ENCODE measurements at places on chromosomes 6 and 20.

- no peak for DNase-seq
These were observed 43.7 kb upstream of the DST start for GRCh38 chr6:56686429-56686828.

- DNase-seq: no peak
These were observed 329.1 kb upstream of the SOX4 start for GRCh38 chr6:21264288-21265033.

DNA sequence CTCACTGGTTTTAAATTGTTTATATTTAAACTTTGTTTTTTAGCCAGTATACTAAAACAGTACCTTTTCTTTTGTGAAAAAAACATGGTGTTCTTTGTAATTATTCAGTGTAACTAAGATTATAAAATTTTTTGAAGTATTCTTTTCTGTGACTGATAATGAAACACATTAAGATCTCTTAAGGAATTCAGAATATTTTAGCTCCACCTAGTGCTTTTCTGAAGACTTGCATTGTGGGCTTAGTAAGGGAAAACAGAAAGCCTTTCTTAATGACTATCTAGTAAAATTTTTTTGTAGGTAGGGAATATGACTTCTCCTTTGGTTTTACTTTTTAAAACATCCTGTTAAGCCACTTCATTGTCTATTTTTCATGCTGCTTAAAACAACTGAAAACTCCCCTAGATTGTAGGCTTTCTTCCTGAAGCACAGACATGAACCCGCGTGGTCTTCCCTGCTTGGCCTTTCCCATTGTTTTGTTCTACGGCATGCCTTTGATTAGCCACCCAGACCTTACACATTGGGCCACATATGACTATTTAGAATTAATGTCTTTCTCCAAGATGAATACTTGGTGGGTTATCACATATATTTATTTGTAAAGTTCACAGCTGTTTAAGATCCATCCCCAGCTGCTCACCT lies 72.1 kb downstream of the AFDN start:
- DNase-seq: peak; percentile 8

- DNase-seq: no peak
These were observed 216.3 kb upstream of the FERMT1 start for GRCh38 chr20:6339176-6339575.

DNA sequence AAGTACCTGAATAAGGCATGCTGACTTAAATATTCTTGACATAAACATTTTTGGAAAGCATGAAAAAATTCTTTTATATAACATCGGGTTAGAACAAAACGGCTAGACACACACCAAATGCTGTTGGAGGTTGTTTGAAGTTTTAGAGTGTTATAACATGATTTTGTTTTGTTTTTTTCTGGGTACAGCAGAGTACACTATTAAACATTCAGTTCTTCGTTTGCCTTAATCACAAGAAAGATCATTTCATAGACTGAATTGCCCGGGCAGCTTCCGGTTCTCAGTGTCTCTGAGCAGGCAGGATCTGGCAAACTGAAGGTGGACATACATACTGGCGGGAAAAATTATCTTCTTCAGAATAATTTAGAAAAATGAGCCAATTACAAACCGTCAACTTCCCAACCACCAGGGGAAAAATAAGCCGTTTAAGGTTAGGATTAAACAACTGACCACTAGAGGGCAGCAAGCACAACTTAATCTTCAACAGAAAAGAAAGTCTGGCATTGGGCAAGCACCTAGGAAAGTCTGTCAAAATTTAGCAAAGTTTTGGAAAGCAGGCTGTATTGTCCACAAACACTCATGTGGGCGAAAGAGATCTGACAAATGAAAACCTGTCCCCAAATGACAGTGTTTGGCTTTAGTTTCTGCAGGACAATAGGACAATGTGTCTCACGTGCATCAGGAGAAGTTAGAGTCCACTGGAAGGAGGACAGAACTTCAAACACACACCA lies 15.0 kb downstream of the ZNF217 start:
- DNase-seq: peak; percentile 82

GRCh38 chr20:11207749-11208502 lies 534.1 kb upstream of the JAG1 start:
- DNase-seq: no peak

Measured in AG09319 (cell line).